ENCODE measurements at places on chromosomes 12 and 14.

- DNase-seq = no peak
These were observed 6.5 kb downstream of the RASAL1 start for GRCh38 chr12:113128802-113129663.

DNA sequence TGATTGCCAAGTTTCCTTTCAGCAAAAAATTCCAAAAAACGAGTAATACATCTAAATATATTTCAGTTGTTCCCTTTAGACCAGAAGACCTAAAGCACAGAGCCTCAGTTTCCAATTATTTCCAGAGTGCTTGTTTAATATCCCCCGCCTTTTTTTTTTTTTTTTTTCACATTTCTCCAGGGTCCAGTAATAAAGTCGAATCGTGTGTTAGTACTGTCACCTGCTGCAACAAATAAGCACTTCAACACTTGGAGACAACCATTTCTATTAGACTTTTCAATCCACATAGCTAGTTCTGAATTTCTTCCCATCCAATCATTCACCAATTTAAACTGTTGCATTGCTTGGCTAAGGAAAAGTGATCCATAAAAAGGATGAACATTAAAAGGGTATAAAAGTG lies 13.6 kb downstream of the PDE6H start:
- no peak for DNase-seq

DNA sequence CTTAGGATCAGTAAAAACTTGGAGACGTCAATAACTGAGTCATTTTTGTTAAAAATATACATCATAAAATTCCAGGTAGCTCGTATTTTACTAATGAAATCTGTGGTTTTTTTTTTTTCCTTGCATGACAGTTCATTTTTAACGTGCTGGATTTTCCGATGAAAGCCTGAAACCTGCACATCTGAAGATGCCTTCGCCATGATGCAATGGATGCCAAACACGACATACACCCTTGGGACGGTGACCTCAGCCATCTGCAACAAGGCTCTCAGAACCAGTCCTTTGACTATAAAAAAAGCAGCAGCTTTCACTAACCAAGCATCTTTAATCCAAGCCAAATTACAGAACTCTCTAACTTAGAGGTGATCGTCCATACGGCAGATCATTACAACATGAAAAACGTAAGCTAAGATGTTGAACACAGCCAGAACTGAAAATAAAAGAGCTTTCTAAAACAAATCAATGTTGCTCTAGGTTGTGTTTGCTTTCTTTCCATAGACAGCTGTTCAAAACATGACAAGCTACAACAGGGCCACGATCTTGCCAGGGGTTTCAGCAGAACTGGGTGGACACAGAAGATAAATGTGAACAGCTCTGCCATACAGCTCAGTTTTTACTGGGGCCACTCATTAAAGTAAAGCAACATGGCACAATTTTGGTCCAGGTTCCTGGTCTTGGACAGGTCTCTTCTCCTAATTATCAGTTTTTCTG lies 7.8 kb downstream of the NIN start:
- no peak for DNase-seq

DNA sequence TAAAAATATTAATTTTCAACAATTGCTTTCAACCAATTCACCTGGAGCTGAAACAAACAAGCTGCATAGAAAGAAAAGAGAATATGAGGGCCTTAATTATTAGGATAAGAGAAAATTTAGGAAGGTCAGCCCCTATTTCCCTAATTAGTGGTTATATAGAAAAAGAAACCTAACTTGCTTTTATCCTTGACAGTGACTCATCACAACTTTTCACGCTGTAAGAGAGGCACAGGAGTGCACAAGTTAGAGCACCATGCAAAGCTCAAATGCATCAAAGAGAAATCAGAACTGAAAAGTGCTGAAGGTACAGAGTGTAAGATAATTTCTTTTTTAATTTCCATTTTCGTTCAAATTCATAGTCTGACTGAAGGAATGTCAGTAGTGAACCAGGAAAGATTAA lies 4.7 kb downstream of the CLEC4D start:
- DNase-seq = no peak

- DNase-seq = no peak
These were observed 21.8 kb upstream of the PLEKHA5 start for GRCh38 chr12:19107750-19108149.

- DNase-seq = no peak
These were observed 11.5 kb downstream of the GNS start for GRCh38 chr12:64747695-64748094.

GRCh38 chr14:105343194-105343593 lies 28.6 kb downstream of the PACS2 start:
- no peak for DNase-seq

- no peak for DNase-seq
These were observed 13.0 kb downstream of the WASHC4 start for GRCh38 chr12:105120551-105120950.

DNA sequence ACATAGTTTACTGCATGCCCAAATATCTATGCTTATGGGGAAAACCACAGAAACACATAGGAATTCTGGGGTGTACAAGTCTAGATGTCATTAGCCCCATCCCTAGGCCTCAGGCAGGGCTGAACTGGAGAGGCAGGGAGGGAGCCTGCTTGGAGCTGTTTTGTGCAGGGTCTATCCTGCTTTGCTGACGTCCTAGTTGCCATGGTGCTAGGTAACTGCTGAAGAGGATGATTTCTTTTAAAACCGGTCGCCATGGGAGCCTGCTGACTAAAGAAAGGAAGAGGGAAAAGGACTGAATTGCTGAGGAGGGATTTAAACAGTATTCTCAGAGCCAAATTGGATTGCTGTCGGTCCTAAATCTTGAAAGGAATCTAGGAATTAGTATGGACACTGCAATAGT lies 10.7 kb downstream of the GPR19 start:
- no peak for DNase-seq

DNA sequence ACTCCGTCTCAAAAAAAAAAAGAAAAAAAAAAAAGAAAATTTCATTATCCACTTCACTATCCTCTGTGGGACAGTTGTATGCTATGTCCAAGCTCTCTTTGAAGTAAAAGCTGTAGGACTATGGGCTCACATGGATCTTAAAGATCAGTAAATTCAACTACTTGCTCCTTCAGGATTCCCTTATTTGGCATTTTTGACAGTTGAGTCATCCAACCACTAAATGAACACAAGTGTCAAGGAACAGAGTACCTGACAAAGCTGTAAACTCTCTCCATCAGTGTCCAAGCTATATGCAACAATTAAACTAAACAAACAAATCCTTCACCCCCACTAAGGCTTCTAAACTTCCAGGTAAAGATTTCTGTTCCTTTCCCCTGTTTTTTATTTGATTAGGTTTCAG lies 177.0 kb downstream of the CEP128 start:
- DNase-seq = peak; percentile 4

GRCh38 chr12:13805041-13805440 lies 176.4 kb downstream of the GRIN2B start:
- DNase-seq = no peak

DNA sequence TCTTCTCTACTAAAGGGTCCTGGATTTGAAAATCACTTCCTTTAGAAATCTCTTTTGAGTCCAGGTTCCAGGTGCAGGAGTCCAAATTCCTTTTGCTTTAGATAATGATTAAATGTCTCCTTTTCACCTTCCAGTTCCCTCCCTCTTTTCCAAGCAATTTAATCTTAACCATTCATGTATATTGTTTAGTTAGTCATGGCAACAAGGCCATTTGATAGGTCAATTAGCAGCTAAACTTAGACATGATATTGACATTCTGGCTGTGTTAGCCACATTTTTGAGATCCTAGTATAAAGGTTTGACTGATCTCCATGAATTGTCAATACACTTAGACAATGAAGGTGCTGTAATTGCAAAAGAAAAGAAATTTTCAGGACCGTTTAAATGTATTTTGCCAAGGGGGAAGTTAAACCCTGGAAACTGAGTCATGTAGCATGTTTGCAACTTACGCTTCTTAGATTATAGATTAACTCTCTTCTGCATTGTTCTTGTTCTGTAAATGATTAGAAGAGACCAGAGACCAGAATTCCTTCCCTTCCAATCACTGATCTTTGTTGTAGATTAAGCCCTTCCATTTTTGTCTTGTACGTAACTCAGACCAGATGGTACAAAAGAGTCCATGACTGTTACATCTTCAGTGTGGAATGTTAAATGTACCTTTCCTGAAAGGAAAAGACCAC lies 12.4 kb upstream of the C12orf75 start:
- no peak for DNase-seq

DNA sequence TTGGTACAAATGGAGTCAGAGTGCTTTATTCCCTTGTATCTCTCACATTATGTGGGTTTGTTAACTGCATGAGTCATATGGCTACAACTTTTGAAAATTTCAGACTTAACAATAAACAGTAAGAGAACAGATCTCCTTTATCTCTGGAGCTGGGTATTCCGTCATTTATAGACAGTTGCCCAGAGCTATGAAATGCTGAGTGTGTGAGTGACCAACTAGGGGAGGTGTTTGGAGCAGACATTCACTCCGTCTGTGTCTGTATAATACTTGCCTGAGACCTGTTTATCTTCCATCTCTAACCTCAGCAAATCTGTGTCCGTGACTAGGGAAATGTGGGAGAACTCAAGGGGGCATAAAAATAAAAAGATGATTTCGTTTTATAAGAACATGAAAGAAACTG lies 279.9 kb upstream of the FAR2 start:
- DNase-seq = peak; percentile 78

DNA sequence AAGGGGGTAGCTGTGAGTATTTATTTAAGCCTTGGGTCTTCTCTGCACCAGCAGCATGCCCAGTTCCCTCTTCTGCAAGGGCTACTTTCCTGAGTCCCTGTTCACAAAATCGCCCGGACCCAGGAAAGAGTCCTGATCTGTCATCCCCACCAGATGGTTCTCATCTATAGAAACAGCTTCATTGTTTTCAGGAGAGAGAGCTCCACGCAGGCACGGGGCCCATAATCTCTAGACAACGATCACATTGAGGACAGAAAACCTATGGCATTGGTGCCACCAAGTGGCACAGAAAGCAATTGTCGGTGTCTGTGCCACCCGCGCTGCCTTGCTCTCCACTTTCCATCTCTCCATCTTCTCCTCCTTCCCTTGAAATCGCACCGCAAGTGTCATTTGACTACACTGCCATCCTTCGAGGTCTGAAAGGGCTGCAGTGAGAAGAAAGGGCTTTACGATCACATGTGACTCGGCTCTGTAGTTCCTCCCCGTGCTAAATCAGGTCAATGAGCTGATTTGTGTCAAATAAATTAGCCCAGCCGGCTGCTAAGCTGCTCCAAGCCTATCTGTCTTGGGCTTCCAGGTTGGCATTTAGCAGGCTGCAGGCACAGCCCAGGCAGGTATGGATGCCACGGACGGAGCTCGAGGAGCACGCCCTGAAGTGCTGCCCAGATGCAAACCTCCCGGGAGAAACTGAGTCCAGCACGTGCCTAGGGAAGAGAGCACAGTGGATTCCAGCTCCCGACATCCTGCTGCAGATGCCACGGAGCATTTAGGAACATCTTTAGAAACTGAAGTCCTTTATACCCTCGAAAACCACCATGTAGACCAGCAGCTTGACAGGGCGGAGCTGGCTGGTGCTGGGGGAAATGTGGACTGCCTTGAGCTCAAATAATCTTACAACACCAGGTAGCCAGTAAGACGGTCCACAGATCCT lies 28.8 kb downstream of the SPRING1 start:
- peak; percentile 60 for DNase-seq

DNA sequence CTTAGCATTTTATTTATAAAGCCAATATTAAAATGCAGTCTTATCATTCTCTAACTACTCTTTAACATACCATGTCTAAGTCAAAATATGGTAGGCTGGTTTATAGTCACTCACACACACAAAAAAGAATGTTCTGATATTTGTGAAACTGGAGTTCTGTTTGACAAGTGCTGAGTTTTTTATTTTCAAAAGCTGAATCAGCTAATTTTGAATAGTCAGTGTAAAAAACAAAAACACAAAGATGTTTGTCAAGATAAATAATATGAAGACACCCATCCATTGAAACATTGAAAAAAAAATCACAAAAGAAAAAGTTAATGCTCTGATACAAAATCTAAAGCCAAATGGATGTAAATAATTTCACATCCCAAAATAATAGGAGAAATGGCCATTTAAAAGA lies 231.5 kb downstream of the MED13L start:
- no peak for DNase-seq
